ENCODE measurements at places on chromosomes 7 and 10.
A peak's percentile ranks its signal among the peaks of the same experiment; 100 is the strongest.

- no peak for DNase-seq
Observed at GRCh38 chr10:53754596-53755250, 982.1 kb upstream of the MBL2 start.

DNA sequence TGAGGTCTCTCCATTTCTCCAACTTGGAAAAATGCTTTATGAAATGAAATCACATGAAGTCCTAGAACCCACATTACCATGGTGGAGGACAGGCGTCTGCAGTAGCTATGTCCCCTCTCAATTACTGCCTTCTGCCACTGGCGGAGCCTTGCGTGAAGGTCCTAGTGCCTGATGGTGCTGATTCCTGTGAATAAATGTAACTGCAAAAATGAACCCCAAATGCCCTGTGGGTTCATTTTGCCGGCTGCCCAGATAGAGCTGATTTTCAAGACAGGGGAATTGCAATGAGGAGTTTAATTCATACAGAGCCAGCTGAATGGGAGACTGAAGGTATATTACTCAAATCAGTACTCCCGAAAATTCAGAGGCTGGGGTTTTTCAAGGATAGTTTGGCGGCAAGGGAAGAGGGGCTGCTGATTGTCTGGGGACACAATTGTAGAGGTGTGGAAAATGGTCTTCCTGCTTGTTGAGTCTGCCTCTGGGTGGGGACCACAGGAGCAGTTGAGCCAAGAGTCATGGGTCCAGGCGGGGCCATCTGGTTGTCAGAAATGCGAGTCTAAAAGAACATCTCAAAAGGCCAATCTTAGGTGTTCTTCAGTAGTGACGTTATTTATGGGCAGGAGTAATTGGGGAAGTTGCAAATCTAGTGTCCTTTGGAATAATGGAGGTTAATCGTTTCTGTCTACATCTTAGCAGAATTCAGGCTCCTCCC, 13.5 kb downstream of the PRF1 start:
- DNase-seq, result no peak

GRCh38 chr10:94131885-94132284, 138.2 kb downstream of the PLCE1 start:
- DNase-seq, result no peak

GRCh38 chr7:120097020-120097419, 176.0 kb upstream of the KCND2 start:
- no peak for DNase-seq

DNA sequence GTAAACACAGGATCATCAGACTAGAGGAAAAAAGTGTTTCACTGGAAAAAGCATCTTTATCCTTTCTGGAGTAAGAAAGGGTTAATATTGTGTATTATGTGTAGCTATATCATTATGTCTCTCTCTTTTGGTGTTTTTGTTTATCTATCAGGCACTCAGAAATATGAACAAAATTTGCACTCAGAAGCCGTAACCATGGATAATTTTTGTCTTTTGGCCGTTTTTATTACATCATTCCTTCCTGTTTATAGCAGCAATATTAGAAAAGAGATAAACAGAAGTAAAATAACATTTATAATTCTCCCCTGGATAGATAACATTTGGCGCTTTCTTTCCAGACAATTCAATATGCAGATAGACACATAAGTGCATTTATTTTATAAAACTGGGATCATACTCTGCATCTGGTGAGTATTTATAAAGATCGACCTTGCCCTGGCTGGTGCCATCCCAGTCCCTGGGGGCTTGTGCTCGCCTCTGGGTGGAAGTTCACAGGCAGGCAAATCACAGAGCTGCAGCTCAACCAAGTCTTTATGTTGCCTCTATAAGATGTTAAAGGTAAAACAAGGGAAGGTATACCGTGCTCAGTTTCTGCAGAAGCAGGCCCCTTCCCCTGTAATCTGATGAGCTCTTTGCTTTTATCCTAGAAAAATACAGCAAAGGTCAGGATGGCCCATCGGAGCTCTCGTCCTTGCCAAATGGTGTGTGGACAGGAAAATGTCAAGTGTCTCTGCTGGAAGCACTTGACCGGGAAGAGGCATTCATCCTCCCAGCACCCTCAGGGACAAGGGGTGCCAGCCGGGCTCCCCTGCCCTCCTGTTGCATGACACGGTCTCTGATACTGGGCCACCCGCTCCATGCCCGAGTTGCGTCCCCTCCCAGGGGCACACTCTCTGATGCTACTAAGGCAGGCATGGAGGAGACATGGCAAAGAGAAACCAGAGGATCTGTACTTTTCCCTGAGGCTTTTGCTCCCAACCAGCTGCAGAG, 43.9 kb downstream of the PYROXD2 start:
- DNase-seq, result no peak

GRCh38 chr7:123782071-123782798, 33.4 kb upstream of the WASL start:
- no peak for DNase-seq

GRCh38 chr10:128165536-128165935, 39.3 kb upstream of the MKI67 start:
- no peak for DNase-seq

GRCh38 chr7:28570113-28570969, 158.0 kb downstream of the CREB5 start:
- no peak for DNase-seq

GRCh38 chr7:3176112-3177000, 124.7 kb upstream of the SDK1 start:
- no peak for DNase-seq

- peak; percentile 2 for DNase-seq
Observed at GRCh38 chr10:19819419-19820033, 3.3 kb downstream of the PLXDC2 start.

DNA sequence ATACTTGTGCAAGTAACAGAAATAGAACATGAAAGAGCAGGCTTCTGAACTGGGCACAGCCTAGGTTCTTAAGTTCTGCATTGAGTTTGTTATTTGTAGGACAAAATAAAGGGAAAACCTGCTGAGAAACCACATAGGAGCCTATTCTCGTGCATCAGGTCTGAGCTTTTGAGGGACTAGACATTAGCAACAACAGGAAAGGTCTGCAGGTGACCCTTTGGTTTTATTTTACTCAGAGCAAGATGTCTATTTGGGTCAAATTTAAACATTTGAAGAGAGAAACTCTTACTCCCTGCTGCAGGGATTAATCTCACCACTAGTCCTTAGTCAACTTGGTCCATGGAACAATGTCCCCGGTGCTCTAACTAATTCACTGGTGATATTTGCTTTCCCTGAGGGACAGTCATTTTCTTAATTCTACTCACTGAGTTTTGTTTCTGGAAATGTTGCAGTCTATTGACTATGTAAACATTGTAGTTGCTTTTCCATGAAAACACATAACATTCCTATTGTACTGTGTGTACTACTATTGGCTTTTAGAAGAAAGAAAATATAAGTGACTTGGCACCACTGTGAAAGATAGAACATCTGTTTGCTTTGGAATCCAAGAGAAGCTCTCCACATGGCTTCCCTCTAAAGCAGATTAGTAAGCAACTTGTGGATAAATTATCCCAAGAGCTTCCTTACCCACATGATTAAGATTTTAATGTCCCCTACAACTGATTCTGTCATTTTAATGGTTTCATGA, 108.2 kb downstream of the CHRM2 start:
- DNase-seq, result no peak

GRCh38 chr10:100138921-100139496, 46.8 kb downstream of the ERLIN1 start:
- no peak for DNase-seq

GRCh38 chr7:21777921-21778320, 167.8 kb downstream of the CDCA7L start:
- no peak for DNase-seq

- DNase-seq, result no peak
Observed at GRCh38 chr7:17946591-17946990, 6.3 kb upstream of the SNX13 start.

GRCh38 chr7:66847879-66848790, 72.9 kb upstream of the TMEM248 start:
- no peak for DNase-seq

- no peak for DNase-seq
Observed at GRCh38 chr10:32943854-32944661, 14.0 kb downstream of the ITGB1 start.

DNA sequence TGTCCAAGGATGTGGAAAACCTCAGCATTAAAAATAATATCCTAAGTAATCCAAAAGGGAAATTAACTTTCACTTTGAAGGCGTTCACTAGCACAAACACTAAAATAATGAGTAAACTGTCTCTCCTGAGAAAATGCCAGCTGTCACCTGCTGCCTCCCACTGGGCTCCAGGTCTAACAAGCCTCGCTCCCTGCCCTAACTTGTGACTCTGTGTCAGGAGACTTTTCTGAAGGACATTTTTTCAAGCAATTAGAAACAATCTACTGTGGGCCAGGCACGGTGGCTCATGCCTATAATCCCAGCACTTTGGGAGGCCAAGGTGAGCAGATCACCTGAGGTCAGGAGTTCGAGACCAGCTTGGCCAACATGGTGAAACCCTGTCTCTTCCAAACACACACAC, 72.8 kb upstream of the GLCCI1 start:
- no peak for DNase-seq

DNA sequence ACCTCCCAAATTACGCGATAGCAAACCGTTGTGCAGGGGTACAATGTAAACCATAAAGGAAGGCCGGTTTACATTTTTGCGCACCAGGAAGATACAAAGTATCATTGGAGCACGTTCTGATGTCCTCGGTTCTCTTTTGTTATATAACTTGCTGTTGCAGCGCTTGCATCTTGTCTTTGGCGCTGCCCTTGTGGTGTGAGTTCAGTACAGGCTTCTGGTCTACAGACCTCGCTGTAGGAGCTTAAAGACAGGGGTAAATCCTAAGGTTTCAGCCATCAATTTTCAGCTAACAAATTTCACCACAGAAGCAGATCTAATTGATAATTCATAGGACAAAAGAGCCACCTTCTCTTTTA, 1.5 kb upstream of the MKX start:
- DNase-seq, result no peak

- DNase-seq, result no peak
Observed at GRCh38 chr10:103609231-103610082, 116.0 kb downstream of the NEURL1 start.

DNA sequence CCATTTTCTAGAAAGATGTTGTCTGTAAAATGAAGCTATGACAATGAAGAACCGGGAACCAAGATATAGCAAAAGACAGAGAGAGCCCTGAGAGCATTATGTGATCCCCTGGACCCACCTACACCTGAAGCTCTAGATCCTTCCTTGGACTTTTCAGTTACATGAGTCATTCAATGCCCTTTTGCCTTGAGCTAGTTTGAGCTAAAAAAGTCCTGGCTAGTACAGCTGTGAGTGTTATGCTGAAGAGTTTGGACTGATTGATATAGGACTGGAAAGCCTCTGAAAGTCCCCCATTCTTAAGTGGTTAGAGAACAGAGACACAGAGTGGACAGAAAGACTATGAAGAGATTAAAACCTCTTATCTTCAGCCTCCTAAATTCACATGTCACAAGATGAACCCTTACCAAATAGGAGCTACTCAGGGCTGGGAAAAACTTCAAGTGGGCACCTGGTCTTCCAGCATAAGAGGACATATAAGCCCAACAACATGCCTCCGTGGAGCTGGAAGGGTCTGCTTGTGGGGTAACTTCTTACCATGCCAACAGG, 386.8 kb upstream of the NFE2L3 start:
- DNase-seq, result no peak

DNA sequence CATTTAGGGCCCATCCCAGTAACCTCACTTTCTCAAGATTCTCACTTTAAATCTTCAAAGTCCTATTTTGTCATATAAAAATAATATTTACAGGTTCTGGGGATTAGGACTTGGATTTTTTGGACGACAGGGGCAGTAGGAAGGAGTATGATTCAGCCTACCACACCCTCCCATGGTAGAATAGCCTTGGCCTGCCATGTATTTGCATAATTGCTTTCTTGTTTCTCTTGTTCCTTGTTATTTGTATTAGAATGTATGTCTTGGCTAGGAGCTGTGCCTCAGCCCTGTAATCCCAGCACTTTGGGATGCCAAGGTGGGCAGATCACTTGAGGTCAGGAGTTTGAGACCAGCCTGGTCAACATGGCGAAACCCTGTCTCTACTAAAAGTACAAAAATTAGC, 92.5 kb downstream of the ELAPOR2 start:
- DNase-seq, result no peak

DNA sequence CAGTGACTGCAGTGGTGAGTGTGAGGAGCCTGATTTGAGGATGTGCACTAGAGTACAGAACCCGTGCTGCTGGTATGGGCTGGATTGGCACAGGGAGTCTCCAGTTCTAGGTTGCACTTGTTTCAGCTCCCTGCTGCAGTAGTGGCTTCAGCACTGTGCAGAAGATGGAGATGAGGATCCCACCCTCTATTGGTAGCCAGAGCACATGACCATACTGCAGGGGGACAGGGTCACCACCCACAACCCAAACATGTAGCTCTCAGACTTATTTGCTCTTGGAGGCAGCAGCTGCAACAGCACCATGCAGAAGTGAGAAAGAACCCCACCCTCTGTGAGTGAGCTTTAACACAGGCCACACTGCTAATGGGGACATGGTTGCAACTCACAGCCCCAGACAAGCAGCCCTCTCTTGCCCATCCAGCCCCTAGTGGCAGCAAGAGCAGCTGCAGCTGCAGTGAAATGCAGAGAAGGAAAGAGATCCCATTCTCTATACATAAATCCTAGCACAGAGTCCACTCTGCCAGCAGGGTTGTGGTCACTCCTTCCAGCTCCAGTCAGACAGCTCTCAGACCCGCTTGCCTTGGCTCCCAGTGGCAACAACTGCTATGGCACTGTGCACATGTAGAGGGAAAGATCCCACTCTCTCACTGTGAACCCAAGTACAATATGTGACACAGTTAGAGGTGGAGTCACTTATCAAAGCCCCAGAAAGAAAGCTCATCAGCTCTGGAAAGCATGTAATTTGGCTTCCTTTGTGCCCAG, 51.4 kb upstream of the SCIN start:
- DNase-seq, result no peak

- no peak for DNase-seq
Observed at GRCh38 chr7:15345216-15345615, 216.6 kb downstream of the AGMO start.

DNA sequence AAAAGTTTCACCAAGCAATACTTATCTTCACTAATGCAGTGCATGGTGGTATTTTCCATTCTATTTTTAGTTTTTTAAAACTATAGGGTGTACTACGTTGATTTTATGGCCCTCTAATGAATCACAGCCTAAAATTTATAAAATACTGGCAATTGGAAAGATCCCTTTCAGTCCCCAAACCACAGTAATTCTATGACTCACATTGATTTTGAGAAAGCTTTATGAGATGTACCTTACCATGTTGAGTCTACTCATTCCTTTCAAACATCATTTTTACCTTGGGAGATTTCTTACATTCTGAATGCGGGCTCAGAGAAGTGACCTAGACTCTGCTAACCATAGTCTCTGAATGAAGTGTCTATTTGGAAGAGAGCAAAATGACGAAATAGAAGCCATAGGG, 141.6 kb downstream of the GPR85 start:
- no peak for DNase-seq

- no peak for DNase-seq
Observed at GRCh38 chr7:106731187-106731586, 70.2 kb upstream of the CCDC71L start.

DNA sequence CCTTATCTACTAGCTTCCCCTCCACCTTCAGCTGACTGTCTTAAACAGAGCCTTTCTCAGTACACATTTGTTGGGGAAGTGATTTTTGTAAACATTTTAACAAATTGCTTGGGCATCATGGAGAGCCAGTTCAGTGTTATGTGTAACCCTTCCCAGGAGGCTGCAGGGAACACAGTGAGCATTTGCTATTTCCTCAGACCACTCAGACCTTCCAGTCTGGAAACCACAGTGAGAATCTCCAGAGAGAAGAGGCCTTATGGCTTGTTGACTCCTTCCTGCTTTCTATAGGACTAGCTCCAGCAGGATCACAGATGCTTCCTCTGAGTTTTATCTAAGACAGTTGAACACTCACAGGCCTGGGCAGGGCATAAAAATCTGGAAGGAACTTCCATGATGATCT, 409.8 kb upstream of the NPVF start:
- no peak for DNase-seq
